LHCN-M2 (cell line): ENCODE measurements at places on chromosomes 5 and 9. TPM values are rescaled to one million over a fixed set of nuclear protein-coding genes. Genes with fewer than 3 reads are reported as not detected.

DNA sequence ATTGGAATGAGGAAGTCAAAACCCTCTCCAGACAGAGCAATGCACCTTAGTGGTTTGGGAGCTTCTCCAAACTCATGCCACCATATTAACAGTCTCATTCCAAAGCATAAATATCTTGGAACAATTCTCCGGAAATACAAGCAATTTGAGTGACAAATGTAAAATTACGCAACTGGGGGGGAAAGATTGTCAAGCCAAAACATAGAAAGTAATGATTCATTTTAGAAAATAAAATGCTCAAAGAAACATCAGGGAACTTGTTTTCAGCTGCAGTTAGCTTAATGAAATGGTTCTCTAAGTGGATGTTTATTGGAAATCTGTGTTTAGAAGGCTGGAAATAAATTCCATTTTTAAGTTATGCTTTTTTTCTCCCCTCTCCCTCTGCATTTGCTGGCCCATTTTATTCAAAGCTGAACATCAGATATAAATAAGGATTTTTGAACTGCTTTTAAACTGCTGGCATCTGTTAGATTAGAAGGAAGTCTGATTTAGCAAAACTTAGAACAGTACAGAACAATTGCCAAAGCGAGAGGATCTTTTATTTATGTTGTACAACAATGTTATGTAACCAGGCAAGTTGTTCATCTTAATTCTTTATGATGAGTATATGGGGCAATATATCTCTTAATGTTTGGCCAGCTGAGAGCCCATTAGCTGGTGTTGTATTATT lies 551.9 kb downstream of the PRELID2 start:
- no peak for DNase-seq

- no peak for DNase-seq
These were observed 4.8 kb downstream of the FAM151B start for GRCh38 chr5:80492741-80493140.

- no peak for DNase-seq
These were observed 94.7 kb upstream of the ZNF618 start for GRCh38 chr9:113781381-113781780.

DNA sequence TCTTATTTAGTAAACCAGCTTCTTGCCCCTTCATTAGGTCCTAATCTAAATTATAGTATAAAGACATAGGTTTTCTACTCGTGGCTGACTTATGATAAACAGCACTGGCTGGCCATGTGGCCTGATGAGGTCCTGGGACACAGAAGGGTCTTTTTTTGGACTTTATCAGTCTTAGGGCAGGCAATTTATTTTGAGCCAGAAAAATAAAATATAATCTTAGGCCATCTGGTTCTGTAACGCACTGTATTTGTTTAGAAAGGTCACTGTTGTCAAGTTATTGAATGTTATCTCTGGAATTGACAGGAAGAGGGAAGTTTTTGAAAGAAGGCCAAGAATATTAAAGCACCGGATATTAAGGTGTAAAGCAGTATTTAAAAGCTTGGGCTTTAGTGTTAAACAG lies 53.9 kb downstream of the RFX3 start:
- no peak for DNase-seq

DNA sequence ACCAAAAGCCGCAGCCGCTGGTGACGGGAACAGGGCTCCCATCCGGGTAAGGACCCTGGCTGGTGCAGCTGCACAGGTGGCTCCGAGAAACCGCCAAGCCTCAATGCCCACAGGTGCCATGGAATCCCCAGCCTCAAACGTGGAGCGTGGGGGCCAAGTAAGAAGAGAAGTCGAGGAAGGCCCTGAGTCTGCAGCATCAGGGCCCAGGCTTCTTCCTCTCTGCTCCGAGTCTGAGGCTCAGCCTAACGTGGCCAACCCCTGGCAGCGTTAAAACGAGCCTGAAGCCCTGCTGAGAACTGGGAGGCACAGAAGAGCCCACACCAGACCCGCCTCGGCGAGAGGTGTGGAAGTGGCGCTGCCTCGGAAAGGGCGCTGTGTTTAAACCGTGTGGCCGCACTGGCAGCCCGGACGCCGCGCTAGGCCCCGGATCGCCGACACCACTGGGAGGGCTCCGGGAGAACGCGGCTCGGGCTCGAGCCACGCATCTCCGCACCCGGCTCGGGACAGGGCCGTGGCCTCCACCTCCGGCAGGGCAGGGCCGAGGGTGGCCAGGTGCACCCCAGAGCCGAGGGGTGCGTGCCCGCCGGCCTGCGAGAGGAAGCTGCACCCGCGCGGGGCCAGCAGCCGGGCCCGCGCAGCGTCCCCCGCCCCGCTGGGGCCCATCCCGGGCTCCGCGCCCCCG lies 730 bp downstream of the ZMYND19 start:
- no peak for DNase-seq

- DNase-seq, result no peak
These were observed 837 bp upstream of the AHRR start for GRCh38 chr5:320524-321229.

The SLC36A3 gene
- total RNA-seq, result not detected in 2 replicates

The THBS4 gene
- total RNA-seq, result 0.11 and 0.38 TPM in 2 replicates

- DNase-seq, result no peak
These were observed 289.2 kb downstream of the ARHGAP26 start for GRCh38 chr5:143059355-143059754.

GRCh38 chr9:16266648-16267276 lies 603.7 kb downstream of the BNC2 start:
- DNase-seq, result peak; percentile 23

DNA sequence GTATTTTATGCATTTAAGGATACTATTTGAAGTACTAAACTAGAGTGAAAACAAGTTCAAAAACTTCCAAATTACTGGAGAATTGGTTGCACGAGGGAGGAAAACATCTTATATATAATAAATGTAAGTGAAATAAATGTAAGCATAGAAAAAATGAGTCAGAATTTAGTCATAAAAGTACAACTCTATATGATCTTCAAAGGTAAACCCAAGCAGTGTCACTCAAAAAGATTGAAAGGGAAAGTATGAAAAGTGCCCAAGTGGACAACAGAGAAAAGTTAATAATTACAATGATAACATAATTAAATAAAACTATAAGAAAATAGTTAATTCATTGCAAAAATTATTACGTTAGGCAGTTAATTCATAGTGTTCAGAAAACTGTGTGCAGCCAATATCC lies 2288.5 kb upstream of the C9orf72 start:
- DNase-seq, result no peak

GRCh38 chr9:92654481-92655301 lies 15.2 kb downstream of the IPPK start:
- DNase-seq, result no peak

The HAVCR2 gene
- total RNA-seq, result 0.06 and 0.17 TPM in 2 replicates

The SPARC gene
- 797 and 1,163 TPM in 2 replicates for total RNA-seq

DNA sequence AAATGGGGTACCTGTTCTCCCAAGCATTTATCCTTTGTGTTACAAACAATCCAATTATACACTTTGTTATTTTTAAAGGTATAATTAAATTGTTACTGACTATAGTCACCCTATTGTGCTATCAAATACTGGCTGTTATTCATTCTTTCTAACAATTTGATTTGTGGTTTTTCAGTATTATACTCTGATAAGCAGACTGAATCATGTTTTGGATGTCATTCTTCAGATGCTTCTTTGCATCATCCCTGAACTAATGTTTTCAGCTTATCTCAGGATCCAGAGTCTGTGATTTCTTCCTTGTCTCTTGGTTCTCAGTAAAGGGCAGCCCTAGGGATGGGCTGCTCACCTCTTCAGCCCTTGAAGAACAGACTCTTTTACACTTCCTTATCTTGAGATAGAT lies 177.8 kb upstream of the SGCD start:
- DNase-seq, result no peak

DNA sequence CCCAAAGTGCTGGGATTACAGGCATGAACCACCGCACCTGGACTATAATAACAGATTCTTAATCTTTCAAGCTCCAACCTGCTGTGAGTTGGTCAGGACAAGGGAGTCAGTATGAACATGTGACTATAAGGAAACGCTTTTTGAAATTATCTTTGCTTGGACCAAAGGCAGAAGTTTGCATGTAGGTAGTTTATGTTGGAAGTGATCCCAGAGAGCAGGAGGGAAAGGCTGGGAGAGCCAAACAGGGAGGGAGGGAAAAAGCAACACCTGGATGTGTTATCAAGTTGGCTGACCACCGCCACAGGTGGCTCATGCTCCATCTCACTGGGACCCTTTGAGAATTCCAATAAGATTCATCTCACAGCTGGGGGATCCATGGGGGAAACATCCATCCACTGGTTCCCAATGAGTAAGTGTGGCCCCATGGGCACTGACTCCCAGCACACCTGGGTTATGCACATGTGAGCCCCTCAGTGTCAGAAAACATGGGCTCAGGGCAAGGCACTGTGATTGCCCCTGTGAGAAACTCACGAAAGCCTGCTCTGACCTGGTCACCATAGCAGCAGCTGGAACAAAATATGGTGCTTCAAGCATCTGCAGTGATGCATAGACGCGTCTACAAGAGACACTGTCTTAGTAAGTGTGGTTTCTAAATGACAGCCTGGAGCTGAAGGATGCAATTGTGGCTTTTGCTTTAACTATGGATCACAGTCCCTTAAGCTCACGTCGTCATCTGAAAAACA lies 62.1 kb downstream of the ARSB start:
- no peak for DNase-seq

DNA sequence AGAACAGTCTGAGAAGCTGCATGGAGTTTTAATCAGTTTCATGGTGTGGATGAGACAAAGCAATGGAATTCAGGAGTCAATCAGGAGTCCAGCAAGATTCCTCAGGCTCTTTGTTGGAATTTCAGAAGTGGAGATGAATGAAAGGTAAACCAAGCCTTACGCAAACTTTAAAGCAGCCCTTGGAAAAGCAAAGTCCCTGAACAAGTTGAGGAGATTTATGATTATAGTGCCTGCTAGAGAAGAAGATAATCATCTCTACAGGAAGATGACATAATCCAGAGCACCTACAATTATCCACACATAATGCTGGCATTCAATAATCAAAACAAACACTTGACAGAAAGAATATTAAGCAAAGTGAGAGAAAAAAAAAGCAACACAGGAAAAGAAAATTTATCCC lies 1380.1 kb upstream of the NUDT12 start:
- no peak for DNase-seq

GRCh38 chr5:178564811-178565550 lies 25.2 kb downstream of the COL23A1 start:
- DNase-seq, result no peak
